DMS 273 treated with DMSO at 0.1 percent for 48 hours (cell line): ENCODE measurements at places on chromosomes 1 and 21.

DNA sequence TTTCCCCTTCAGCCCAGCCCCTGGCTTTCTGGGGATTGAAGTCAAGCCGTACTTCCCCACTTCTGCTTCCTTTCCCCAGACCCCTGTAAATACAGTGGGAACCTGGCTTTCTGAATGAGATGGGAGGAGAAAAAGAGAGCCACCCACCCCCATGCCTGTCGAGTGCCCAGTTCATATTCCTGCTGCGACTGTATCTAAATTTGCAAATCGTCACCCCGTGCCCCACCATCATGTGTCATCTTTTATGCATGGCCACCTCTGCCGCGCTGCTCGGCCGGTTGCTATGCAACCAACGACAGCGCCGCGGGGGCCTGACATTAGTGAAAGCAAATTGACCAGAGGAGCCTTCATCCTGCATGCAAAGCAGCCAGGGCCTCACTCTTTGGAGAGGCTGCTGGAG, 143.0 kb downstream of the ELAVL4 start:
- DNase-seq = no peak

GRCh38 chr1:54404939-54405897, 976 bp downstream of the SSBP3 start:
- no peak for DNase-seq

DNA sequence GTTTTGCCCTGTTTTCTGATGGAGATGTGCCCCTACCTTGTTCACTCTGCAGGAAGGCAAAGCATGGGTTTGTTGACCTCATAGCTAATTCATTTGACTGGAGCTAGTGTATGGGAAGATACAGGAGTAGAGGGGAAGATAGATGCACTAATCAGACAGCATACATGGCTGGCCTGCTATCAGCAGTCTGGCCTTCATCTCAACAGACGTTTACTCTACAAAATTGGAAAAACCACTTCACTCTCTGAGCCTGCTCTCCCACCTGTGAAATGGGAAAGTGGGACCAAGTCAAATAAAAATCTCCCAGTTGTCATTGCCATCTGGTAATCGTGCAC, 235.2 kb upstream of the RAB4A start:
- DNase-seq = no peak

DNA sequence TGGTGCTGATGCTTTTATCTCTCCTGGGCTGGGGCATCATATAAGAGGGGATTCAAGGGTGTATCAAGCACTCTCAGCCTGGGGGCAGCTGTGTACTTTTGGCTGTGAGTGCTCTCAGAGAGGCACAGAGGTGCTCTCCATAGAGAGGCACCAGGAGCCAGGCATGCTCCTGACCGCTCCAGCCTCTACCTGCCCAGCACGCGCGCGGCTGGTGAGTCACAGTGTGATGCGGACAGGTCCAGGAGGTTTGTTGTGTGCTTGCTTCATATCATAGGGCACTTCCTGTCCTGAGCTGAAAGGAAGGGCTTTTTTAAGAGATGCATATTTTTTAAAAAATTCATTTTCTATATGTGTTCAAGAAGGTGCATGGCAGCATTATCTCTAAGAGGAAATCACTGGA, 93.6 kb upstream of the BCAR3 start:
- DNase-seq = no peak
